Activated CD4-positive, alpha-beta T cell treated with anti-CD3 and anti-CD28 coated beads, Interleukin-2, amount 50 U/mL, for 16 hours (primary cell): ENCODE measurements at places on chromosomes 4 and X.

GRCh38 chr4:152197211-152197610, 338.7 kb downstream of the FBXW7 start:
- DNase-seq, result no peak

GRCh38 chr4:146159384-146160058, 16.0 kb upstream of the LSM6 start:
- DNase-seq, result peak; percentile 22

DNA sequence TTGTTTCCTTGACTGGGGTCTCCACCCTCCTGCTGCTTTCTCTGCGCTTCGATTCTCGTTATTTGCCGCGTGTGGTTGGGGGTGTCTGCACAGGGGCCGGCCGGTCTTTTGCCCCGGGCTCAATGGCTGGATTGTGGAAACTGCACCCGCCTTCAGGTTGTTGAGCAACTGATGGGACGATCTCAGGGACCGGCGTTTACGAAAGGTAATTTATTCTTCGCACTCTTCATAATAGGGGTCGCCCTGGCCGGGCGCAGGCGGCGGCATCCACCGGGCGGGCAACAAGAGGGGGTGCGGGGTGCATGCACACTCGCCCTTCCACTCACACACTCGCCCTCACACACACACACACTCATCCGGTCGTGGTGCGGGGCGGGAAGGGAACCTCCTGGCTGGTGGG, 1.4 kb downstream of the ADGRL3 start:
- DNase-seq, result no peak

GRCh38 chrX:19842542-19842941, 44.9 kb downstream of the SH3KBP1 start:
- DNase-seq, result no peak

DNA sequence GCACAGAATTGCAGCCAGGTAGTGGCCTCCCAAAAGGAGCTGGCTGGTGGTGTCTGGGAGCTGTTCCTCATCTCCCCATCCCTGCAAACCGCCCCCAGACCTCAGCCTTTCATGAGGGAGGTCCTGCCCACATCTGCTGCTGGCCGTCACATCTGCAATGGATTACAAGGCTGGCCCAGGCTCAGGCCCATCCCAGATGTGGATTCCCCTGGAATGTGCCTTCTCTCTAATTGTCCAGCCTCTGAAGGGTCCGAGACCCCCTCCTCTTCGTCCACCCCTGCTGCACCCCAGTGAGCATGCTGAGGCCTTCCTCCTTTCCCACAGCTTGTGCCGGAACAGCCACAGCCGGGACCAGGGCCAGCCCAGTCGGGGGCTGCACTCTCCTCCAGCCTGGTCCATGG, 115.0 kb upstream of the NALF2 start:
- DNase-seq, result no peak

- peak; percentile 24 for DNase-seq
These were observed 45.3 kb downstream of the DDX60L start for GRCh38 chr4:168434993-168435392.

GRCh38 chrX:18252644-18253359, 32.1 kb upstream of the BEND2 start:
- no peak for DNase-seq

GRCh38 chrX:16930392-16930791, 16.1 kb upstream of the REPS2 start:
- DNase-seq, result no peak

GRCh38 chrX:139691493-139691842, 16.5 kb downstream of the MCF2 start:
- no peak for DNase-seq
